ENCODE measurements at places on chromosomes 1 and 21. TPM values are rescaled to one million over a fixed set of nuclear protein-coding genes. Genes with fewer than 3 reads are reported as not detected.

LCE1D gene
- not detected for total RNA-seq

VAV3 gene
- 11.5 TPM for total RNA-seq

BMP8A gene
- 1.2 TPM for total RNA-seq

LCE1E gene
- not detected for total RNA-seq

RUNX3 gene
- 0.23 TPM for total RNA-seq

C1orf141 gene
- total RNA-seq = 0.69 TPM

IFNLR1 gene
- total RNA-seq = 2.3 TPM

PROX1 gene
- 85.6 TPM for total RNA-seq

OR2L3 gene
- 0.92 TPM for total RNA-seq

BACE2 gene
- 6.5 TPM for total RNA-seq

Data from diencephalon (tissue), 1 donor.